ENCODE measurements at places on chromosomes 16 and 17.

- no peak for DNase-seq
Observed at GRCh38 chr16:57660715-57661463, 7.2 kb upstream of the ADGRG3 start.

- no peak for DNase-seq
Observed at GRCh38 chr17:15377616-15378015, 36.2 kb upstream of the TEKT3 start.

DNA sequence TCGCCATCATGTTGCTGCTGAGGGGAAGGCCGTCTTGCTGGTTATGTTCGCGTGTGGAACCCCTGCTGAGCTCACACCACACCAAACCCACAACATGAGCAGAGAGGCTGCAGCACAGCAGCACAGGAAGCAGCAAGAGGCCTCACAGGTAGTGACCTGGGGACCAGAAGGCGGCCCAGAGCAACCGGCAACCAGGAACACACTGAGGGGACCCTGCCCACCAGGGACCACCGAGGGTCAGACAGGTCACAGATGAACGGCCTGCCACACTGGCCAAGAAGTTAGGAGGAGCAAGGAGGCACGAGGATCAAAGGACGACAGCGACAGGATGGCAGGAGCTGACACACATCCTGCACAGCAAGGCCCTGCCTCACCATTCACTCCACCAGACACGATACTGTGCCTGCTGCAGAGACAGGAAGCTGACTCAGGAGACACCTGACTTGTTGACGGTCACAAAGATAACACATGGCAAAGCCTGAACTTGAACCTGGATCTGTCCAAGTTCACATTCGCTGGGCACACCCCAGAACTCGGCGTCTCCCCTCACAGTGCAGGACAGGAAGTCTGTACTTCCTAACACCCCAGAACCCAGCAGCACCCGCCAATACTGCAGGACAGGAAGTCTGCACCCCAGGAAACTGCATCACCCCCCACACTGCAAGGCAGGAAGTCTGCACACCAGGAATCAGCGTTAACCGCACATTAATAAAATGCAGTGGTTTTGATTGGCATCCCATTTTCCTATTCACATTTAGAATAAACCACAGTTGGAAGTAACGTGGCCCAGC is 98.5 kb downstream of the ZNF778 start:
- peak; percentile 56 for DNase-seq

DNA sequence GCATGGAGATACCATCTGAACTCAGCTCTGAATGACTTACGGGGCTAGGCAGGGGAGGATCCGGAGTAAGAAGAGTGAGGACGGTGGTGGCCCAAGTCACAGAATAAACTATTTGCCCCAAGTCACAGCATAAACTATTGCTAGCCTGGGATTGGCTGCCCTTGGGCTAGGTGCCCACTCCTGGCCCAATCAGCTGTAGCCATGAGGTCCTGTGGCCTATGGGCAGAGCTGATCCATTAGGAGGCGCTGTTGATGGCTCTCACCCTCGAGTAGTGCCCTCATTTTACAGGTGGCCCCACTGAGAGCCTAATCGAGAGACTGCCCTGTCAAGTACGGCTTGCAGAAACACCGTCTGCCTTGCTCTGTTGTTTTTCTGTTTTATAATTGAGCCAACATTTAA is 62.3 kb upstream of the ZNF423 start:
- DNase-seq: no peak

DNA sequence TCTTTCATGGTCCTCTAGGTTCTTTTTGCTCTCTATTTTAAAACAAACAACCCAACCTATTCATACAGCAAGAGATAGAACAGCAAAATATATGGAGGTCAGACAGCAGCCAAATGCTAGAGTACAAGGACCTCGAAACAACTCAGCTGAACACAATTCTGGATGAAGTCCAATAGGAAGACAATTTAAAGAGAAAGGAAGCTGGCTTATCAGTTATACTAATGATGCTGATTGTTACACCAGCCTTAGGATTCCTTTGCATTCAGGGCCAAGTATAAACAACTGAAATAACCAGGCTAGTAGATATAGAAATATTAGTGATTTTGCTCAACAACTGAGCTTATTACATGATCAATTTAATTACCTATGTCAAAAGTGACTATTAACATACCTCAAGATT is 2.5 kb downstream of the SSH2 start:
- no peak for DNase-seq

GRCh38 chr17:31428111-31428510 is 36.6 kb downstream of the RAB11FIP4 start:
- no peak for DNase-seq

- DNase-seq: no peak
Observed at GRCh38 chr17:62588109-62588508, 39.4 kb upstream of the MRC2 start.

DNA sequence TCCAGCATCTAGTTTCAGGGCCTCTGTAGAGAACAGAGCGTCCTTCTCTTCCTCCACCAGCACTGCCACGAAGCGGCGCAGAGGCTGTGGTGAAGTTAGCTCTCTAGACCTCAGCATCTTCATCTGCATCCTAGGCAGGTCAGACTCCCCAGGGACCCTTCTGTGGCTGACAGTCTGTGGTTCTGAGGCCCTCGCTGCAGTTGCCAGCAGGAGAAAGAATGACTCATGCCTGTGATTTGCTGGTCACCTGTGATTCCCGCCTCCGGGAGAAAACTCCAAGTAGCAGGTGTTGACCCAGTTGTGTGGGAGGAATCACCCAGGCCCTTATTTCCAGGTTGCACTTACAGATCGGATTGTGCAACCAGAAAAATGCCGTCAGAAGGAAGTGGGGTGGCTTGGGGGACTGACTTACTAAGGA is 117.3 kb upstream of the CACNG5 start:
- DNase-seq: no peak

DNA sequence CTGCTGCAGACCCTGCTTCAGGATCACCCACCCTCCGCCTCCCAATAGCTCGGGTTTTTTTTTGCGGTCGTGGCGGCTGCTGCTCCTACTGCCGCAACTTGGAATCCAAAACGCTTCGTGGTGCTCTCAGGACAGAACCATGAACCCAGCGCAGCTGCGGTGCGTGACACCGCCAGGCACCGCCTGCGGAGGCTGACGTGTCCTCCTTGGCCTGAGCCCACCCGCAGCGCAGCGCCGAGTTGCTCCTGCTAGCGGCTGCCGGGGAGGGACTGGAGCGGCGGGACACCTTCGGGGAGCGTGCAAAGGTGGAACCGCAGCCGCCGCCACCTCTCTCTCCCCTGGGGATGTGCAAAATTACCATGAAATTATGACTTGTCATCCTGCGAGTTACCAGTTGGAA is 1893.0 kb downstream of the TP53TG3F start:
- no peak for DNase-seq

- no peak for DNase-seq
Observed at GRCh38 chr17:83092931-83093330, 13.5 kb downstream of the METRNL start.

DNA sequence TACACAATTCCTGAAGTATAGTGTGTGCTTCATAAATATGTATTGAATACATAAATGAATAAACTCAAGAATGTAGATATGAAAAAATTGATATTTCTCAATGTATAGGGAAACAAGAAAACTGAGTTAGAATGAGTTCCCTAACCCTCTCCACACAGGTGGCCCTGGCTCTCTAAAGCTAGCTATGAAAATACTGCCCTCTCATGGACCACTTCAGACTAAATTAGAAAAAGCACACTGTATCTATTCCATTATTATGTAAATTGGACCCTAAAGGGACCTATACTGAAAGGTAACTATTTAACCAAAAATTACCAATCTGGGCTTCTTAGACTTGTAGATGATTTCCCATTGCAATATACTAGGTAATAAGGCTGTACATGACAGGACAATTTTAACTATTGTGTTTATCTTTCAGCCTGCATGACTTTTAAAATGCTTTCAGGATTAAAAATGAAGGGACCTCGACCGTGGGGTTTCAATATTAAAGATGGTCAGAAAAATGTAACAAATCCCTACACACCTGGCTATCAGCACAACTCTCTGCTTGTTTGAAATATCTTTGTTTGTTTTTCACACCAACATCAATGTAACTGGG is 672.5 kb upstream of the KIF2B start:
- no peak for DNase-seq

- no peak for DNase-seq
Observed at GRCh38 chr17:40695874-40696472, 7.6 kb downstream of the KRT24 start.

- DNase-seq: no peak
Observed at GRCh38 chr17:32298721-32299579, 33.3 kb downstream of the RHBDL3 start.

GRCh38 chr17:28029044-28029443 is 13.4 kb upstream of the NLK start:
- DNase-seq: no peak

DNA sequence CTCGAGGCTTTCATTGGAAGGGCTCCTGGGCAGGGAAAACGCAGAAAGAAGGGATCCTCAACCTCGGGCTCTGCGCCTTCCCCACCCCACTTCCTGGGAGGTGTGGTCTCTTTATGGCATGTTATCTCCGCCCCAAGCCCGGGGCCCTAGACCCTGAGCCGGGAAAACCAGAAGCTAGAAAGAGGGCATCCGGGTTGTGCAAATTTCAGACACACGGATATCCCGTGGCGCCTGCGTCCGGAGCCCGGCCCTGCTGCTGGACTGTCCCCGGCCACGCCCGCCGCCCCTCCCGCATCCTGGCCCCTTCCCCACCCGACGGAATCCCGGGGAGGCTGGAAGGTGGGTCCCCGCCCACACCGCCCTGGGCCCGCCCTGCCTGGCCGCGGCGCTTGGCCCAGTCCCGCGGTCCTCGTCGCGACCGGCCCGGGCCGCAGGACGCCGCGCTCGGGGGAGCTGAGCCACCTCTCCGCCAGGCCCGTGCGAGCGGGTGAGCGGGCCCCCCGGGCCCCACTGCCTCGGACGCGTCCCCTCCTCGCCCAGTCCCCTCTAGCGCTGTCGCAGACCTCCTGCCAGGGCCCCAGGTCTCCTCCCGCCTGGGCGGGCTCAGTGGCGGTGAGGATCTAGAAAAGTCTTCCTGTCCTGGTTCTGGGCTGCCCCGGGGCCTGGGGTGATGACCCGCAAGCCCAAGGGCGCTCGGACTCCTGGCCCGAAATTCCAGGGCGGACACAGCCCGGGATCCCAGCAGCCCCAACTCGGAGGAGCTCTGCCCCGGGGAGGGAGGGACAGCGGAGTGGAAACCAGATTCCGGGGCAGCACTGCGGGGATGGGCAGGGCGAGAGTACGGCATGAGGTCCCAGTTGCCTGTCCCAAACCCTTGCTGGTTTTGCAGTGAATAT is at the start of gene SLC16A5:
TSS of gene SLC16A5 (plus strand) at position 397 of the 896 bp plus-strand sequence. CDS start 5,683 bp downstream, outside the sequence.
- peak; percentile 43 for DNase-seq

- no peak for DNase-seq
Observed at GRCh38 chr17:49986396-49987289, 8.4 kb downstream of the DLX3 start.

DNA sequence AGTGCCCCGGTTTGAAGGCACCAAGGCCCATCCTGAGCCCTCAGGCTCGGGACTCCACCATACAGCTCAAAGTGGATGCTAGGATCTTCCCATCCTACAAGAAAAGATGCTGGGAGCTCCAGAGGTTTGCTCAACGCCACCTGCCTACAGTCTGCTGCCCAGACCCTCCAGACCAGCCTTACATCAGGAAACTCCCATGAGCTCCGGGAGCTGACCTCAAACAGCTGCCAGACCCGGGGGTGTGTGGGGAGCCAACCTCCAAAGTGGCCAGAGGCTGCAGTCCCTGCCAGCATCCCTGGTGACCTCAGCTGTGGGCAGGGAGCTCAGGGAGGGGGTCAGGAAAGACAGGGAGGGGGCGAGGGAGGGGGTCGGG is 43.8 kb downstream of the C16orf82 start:
- no peak for DNase-seq

DNA sequence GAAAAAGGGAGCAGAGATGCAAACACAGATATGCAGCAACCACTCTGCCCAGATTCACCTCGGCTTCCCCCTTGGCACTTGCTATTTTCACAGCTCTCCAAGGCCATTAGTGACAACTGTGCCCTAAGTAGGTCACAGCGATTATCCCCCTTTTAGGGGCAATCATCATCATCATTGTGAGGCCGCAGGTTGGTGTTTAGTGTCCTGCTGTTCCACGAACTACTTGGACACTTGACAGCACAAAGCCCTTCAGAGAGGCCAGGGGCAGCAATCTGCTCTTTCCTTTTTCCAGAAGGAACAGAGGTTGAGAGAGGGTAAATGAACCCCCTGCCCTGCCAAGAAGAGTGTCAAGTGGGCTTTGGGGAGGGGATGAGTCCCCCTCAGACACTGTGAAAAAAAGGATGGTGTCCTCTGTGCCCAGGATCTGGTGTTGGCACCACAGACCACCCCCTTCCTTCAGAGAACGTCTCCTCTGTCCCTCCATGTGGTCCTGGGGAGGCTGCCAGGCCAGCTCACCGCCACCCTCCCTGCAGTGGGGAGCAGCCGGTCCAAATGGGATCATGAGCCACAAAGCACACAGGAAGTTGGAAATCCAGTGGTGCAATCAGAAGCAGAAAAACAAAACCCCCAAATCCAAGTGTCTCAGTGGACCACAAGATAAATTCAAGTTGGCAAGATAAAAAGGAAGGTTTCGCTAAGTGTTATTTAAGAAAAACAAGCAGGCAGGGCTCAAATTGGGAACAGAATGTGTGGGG is 78.4 kb upstream of the MED9 start:
- DNase-seq: no peak

- no peak for DNase-seq
Observed at GRCh38 chr16:8620535-8620934, 963 bp upstream of the METTL22 start.
